CD4-positive, alpha-beta T cell treated with Interleukin-15 for 4 hours (primary cell): ENCODE measurements at places on chromosomes 7 and 10.

DNA sequence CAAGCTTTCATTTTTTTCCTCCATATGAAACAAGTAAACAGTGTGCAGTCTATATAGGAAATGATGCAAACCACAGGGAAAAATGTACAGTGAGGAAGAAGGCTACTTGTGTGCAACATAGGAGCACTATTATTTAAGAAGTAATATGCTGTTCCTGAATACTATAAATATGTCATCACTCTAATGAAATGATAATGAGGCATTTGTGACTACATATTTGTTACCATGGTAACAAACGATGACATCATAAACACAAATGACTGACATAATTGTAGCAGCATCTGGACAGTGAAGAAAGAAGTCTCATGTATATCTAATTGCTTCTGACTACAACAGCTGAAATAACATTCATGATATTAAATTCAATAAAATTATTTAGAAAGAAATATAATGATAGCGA, 164.8 kb downstream of the C7orf25 start:
- no peak for DNase-seq

GRCh38 chr10:129953119-129954051, 10.7 kb downstream of the EBF3 start:
- DNase-seq: no peak

GRCh38 chr10:131230641-131231322, 80.7 kb downstream of the TCERG1L start:
- DNase-seq: no peak

DNA sequence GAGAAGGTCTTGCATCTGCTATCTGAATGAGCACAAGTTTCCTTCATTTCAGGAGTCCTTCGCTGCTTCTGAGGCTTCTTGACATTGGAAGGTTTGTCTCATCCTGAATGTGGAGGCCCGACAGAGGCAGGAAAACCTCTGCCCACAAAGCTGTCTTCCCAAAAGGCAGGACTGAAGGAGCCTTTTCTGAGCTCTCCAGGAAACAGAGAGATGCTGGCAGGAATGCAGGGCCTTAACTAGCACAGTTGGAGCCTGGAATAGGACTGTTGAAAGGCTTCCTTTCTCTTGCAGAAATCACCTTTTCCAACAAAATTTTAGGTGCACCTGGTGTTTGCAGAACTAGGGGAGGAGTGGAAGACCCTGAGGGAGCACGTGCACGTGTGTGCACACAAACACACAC, 637.4 kb upstream of the MKI67 start:
- no peak for DNase-seq

DNA sequence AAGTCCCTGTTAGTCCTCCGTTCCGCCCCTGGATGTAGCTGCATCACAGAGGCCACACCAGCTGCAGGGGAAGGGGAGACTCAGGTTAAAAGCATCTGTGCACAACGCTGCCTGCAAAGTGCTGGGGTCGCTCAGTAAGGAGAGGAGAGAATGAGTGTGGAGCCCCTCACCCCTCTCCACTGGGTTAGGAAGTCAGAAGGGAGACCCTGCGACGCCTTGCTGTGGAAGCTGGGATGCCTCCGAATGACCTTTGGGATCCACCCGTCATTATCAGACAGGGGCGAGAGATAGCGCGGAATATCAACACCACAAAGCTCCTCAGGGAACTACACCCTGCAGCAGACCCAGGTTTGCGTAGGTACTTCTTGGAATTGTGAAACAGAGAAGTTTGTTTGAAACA, 167.7 kb upstream of the SHH start:
- no peak for DNase-seq

- DNase-seq: no peak
Observed at GRCh38 chr7:22759721-22760120, 32.7 kb downstream of the IL6 start.

- DNase-seq: peak; percentile 32
Observed at GRCh38 chr7:101538596-101539459, 90.3 kb downstream of the MYL10 start.

GRCh38 chr10:80497187-80498077, 40.3 kb upstream of the SH2D4B start:
- DNase-seq: peak; percentile 36

- no peak for DNase-seq
Observed at GRCh38 chr7:49279891-49280290, 355.5 kb downstream of the CDC14C start.

GRCh38 chr7:140017543-140017942, 45.2 kb downstream of the PARP12 start:
- no peak for DNase-seq

DNA sequence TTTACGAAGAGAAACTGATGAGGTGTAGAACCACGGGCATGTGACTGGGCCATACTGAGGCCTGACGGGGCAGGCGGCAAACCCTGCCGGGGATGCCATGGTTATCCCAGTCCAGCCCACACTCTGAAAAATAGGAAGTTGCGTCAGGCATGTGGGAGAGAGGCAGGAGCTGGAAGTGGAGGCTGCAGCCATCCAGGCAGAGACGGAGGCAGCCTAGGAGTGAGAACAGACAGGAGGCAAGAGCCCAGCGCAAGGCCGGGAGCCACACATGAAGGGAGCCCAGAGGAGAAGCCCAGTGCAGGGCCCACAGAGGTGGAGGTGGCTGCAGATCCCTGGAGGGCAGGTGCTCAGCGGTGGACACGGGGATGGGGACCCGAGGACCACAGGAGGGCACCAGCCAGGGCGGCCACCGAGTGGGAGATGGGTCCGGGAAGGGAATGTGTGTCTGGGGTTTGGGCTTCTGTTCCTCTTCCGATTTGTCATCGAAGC, 175.2 kb upstream of the PPP2R2D start:
- no peak for DNase-seq

DNA sequence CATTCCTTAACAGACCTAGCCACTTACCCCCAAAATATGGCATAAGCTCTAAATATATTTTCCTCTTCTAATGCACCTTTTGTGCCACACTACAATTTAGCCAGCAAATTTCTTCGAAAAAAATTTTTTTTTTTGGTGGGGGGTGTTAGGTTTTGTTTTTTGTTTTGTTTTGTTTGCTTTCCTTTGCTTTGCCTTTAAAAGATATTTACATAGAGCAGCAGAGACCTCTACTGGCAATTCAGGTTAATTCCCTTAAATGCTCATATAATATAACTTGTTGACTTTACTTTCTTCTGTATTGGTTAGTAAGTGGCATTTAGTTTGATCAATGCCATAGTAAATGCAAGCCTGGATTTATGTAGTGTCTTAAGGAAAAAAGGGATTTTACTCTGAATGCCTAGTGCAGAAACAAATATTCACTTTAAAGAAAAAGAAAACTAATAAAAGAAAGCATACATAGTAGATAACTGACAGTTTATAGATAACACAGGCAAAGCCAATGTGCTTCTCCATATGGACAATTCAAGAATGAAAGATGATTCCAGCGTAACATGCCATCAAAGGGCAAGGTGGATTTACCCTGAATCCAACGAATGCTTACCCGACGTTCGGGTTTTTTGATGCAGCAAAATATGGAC, 1250.6 kb downstream of the GATA3 start:
- peak; percentile 7 for DNase-seq

DNA sequence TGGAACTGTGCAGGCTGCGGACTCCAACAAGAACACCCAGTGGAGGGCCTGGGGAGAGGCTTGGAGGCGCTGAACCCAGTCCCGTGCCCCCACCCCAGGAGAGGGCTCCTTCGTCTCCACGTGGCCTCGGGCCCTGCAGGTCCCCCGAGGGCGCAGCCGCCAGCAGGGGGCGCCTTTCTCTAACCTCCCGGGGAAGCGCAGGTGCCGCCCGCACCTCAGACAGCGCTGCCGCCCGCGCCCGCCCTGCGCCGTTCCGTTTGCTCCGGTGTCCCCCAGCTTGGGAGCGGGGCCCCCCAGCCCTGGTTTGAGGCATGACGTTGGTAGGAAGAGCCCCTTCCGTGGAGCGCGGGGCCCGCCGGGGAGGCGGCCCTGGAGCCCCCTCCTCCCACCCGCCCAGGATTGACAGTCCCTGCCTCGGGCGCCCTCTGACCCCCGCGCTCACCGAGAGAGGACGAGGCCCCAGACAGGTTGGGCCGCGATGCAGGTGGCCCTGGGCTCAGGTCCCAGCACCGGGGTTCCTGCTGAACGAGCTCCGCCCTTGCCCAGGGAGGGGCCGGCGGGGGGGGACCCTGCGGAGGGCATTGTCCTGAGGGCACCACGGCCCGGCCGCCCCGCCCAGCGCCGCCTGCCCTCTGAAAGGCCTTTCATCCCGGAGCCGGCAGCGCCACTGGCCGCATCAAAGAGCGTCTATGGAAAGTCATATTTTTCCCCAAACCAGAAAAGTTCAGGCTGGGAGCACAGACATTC, 42.8 kb downstream of the FOXL3 start:
- peak; percentile 84 for DNase-seq

GRCh38 chr7:140670343-140670935, 2.3 kb upstream of the ADCK2 start:
- DNase-seq: no peak

GRCh38 chr7:121473645-121474300, 77.7 kb upstream of the FAM3C start:
- DNase-seq: no peak

GRCh38 chr7:53531-53930, 138.8 kb upstream of the FAM20C start:
- DNase-seq: no peak

- no peak for DNase-seq
Observed at GRCh38 chr7:16916738-16917137, 35.0 kb upstream of the AGR3 start.

DNA sequence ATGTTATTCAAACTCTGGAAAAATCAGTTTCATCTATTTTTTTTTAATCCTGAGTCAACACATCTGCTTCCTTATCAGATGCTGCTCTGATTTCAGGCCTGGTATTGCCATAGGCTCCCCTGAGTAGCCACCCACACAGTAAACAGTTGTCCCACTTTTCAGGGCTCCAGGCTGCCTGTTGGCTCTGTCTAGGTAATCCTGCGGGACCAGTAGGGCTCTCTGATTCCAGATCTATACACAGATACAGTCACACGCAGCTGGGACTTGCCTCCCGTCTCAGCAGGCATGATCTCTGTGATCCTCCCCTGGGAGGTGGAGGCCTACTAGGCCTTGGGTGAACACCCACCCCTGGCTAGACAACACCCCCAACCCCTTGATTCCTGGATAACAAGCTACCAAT, 206.1 kb downstream of the CREB5 start:
- no peak for DNase-seq

DNA sequence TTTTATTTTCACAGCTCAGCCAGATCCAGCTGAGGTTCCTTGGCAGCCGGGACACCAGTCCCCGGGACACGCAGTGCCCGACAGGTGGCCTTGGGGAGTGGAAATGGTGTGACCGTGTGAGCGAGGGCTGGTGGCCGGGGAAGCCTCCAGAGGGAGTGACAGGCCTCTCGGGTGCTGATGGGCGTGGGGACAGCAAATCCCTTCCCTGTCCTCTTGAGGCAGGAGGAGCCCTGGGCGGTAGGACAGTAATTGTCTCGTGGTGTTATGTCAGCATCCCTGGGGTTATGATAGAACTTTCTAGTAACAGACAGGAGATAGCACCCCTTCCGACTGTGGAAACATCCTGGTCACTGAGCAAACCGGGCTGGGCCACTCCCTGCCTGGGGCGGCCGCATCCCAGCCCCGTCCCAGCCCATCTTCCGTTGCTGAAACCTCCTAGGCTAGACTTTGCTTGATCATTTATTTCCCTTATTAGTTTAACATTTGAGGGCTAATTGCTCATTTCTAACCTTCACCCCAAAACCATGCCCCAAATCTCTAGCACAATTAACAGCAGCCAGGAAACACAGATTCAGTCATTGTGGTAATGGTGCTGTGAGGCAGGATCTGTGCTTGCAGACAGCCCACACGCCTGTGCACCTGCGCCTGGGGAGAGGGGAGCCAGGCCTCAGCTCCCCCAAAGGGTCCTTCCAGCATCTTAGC, 63.3 kb downstream of the ELFN1 start:
- no peak for DNase-seq

DNA sequence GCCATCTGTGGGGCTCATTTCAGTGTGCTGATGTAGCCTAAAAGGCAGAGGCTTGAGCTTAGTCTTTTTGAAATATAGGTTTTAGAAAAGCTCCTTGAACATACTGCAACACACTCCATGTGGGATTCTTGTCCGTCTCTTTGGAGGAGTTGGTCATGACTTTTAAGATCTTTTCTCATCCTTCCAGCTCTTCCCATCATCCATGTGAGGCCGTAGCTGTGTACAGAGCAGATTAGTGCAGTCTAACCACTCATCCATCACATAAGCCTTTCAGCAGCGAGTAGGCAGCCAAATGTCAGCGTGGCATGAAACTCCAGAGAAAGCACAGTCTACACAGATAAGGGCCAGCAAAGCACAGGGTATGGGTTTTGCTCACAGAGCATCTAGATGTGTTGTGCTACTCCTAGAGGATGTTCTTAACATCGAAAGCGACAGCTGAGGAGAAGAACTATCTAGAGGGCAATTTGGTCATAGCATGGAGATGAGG, 28.1 kb upstream of the NPVF start:
- DNase-seq: no peak

DNA sequence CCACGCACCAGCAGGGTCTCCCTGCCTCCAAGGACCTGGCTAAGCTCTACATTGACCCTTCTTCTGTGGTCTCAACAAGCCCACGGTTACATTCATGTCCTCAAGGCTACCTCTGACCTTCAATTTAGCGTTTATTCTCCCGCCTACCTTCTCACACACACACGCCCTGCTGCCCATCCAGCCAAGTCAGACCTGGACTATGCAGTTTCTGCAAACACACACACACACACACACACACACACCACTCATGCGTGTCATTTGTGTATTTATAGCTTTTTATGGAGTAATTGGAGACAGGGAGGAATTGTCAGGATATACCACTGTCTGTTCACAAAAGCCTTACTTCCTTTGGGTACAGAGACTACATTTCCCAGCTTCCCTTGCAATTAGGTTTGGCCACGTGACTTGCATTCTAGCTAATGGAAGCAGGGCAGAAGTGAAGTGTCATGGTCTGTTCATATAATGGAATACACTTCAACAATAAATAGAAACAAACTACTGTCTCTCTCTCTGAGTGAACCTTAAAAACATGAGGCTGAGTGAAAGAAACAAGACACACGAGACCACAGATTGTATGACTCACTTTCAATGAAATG, 53.8 kb upstream of the CPXM2 start:
- DNase-seq: no peak

DNA sequence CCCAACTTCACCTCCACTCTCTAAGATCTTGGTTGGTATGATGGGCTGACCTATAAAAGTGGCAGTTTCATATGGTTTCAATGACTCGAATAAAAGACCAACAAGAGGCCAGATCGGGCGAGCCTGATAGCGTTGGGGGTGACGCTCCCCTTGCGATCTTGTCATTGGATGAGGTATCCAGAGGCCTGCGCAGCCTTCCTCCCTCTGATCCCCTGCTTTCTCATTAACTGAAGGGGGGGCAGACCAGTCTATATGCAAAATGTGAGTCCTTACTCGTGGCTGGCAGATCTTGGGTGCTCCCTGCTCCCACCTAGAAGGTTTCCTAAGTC, 937 bp upstream of the COBL start:
- DNase-seq: no peak

DNA sequence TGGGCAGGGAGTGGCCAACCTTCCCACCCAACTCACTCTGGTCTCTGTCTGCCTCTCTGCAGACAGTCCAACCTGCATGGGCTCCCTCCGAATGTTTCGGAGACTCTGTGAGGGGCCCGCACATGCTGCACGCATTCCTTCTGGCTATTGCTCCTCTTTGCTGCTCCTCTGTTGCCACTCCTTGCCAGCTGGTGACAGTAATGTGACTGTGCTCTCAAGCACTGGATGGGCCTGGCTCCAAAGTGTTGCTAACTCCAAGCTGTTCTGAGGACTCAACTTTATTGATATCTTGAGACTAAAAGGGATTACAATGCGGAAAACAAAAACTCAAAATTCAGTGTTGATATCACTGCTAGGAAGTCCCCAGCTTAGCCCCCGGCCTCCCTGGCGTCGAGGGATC, 105.4 kb upstream of the KIF5B start:
- no peak for DNase-seq
